ENCODE measurements at places on chromosomes 3 and 15.

- peak; percentile 92 for DNase-seq
These were observed 31.0 kb downstream of the GRIP2 start for GRCh38 chr3:14508966-14509795.

GRCh38 chr3:22685597-22685996 lies 517.5 kb upstream of the UBE2E2 start:
- DNase-seq = no peak

DNA sequence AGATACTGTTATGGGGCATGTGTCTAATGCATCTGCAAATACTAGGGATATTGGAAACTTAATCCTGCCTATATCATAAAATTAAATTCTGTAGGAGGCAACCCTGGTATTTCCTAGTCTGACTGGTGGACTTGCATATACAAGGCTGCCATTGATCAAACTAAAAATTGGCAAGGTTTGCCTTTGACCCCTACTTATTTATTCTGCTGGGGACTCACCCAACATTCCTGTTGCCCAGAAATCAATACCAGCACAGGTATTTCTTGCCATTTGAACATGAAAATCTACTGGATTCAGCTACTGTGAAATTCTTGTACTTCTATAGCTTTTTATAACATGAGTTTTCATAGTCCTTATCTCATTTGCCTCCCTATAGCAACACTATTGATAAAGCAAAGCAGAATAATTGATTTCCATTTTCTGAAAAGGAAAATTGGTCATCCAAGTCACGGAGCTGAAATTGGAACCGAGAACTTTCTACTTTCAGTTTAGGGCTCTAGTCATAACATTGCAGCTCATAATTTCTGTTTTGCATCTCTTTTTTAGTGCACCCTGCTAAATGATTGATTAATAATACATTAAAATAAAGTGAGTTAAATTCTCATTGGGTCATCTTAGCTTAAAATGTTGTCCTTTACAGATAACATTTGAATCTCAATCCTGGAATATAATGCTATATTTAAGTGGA lies 365.2 kb downstream of the MFSD1 start:
- DNase-seq = no peak

- DNase-seq = peak; percentile 21
These were observed 858 bp downstream of the NTRK3 start for GRCh38 chr15:88255484-88256278.

DNA sequence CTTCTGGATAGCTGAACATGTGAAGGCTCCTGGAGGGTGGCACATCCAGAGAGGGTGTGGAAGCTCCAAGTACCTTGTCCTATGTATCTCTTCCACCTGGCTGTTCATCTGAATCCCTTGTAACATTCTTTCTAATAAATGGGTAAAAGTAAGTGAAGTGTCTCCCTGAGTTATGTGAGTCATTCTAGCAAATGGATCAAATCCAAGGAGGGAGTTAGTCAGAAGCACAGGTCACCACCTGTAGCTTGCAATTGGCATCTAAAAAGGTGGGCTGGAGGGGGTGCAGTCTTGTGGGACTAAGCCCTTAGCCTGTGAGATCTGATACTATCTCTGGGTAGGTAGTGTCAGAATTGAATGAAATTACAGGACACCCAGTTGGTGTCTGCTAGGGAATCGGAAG lies 71.0 kb downstream of the WWTR1 start:
- no peak for DNase-seq

- DNase-seq = no peak
These were observed 43.0 kb upstream of the MUC4 start for GRCh38 chr3:195854628-195855294.

All from GM12891 (cell line).